ENCODE measurements at places on chromosomes 12 and 14.

GRCh38 chr14:69818758-69819191 lies 21.7 kb upstream of the SLC10A1 start:
- DNase-seq: peak; percentile 32

- no peak for DNase-seq
These were observed 157.9 kb downstream of the PELI2 start for GRCh38 chr14:56276108-56276507.

GRCh38 chr12:8088574-8088973 lies 6.5 kb downstream of the NECAP1 start:
- DNase-seq: no peak

- DNase-seq: no peak
These were observed 493.8 kb downstream of the RPS29 start for GRCh38 chr14:49092345-49092744.

- no peak for DNase-seq
These were observed 145.4 kb upstream of the BMP4 start for GRCh38 chr14:54102051-54102456.

DNA sequence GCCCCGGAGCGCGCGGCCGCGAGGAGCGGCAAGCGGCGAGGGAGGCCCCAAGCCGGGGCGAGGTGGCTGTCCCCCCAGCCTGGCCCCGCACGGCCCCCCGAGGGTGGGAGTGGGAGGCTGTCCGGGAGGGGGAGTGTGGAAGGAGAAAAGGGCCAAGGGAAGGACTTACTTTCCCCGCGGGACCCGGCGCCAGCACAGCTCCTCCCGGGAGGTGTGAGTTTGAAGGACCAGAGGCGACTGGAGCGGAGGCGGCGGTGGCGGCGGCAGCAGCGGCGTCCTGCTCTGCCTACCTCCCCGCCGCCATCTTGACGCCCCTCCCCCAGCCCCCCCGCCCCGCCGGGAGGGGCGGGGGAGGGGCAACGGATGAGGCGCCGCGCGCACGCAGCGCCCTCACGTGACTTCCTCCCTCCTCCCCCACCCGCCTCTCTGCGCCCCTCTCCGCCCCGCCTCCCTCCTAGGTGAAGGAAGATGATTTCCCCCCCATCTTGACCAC lies at the start of gene SBNO1:
Gene SBNO1 (minus strand): TSS at position 316 of the 493 bp plus-strand sequence. CDS start 14,406 bp downstream, outside the sequence.
- DNase-seq: peak; percentile 94

DNA sequence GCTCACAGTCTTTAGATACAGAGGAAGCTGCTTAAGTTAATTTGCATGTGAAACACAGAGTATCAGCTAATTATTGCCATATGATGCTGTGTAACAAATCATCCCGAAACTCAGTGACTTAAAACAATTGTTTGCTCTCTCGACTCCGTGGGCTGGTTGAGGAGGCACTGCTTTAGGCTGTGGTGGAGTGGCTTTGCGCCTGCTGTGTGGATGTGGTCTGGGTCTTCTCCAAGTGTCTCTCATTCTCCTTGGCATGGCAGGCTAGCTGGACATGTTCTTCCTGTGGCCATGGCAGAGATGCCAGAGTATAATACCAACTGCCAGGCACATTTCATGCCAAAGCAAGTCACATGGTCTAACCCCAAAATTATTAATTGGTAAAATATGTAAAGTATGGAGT lies 40.9 kb downstream of the PELI2 start:
- no peak for DNase-seq

DNA sequence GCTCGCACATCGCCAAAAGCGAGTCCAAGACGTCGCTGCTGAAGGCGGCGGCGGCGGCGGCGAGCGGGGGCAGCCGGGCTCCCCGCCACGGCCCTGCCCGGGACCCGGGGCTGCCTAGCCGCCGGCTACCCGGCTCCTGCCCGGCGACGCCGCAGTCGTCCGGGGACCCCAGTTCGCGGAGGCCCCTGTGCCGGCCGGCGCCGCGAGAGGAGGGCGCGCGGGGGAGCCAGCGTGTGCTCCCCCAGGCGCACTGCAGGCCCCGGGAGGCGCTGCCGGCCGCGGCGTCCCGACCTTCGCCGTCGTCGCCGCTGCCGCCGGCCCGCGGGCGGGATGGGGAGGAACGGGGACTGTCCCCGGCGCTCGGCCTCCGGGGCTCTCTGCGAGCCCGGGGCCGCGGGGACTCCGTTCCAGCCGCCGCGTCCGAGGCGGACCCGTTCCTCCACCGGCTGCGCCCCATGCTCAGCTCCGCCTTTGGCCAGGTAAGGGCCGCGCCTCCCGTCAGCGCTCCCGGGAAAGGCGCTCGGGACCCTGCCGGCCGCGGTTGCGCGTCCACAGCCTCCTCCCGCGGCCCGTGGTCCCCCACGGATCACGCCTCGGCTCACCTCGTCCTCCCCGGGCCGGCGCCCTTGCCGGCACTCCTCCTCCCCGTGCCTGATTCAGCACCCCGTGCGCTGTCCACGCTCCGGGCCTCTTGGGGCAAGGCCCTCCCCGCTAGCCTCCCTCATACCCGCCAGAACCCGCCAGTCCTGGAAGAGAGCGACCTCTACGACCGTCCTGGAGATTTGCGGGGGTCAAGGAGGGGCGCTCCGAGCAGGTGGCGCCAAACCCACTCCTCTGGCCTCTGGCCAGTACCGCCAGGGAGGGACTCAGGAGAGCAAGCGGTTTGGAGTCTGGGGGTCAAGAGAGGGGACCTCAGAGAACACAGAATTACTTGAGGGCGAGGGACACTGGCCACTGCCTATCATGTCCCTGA lies 721 bp downstream of the CABP1 start:
- peak; percentile 77 for DNase-seq

DNA sequence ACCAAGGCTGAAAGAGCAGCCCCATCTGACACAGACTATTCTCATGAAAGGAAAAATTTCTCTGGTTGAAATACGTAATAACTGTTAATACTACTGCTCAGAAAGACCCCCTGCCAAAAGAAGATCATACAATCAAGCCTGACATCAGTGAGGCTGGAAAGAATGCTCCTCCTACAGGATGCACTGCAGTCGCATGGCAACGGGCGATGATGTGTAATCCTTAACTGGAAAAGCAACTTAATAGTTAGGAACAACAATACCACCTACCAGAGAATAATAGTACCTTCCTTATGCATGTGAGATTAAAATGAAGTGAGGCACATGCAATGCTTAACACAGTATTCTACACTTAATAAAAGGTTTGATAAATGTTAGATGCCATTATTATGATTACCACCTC lies 1.2 kb upstream of the GOLGA5 start:
- DNase-seq: no peak

- DNase-seq: no peak
These were observed 57.9 kb downstream of the E2F7 start for GRCh38 chr12:77007476-77007875.

DNA sequence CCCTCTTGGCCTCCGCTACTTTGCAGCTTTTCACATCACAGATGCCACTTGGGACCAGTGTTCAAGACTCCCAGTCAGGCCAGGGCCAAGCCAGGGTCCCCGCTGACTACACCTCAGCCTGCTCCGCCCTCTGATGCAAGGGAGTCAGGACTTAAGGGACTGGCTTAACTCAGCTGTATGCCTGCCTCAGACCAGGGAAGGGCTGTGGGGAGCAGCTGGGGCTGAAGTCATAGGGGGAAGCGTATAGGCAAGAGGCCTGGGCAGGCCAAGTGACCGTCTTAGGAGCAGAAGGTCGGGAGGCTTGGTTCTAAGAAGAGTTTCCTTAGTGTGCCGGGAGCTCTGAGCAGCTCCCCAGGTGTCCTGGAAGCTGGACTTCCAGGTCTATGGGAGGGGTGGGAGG lies 21.9 kb downstream of the KDM2B start:
- DNase-seq: no peak

DNA sequence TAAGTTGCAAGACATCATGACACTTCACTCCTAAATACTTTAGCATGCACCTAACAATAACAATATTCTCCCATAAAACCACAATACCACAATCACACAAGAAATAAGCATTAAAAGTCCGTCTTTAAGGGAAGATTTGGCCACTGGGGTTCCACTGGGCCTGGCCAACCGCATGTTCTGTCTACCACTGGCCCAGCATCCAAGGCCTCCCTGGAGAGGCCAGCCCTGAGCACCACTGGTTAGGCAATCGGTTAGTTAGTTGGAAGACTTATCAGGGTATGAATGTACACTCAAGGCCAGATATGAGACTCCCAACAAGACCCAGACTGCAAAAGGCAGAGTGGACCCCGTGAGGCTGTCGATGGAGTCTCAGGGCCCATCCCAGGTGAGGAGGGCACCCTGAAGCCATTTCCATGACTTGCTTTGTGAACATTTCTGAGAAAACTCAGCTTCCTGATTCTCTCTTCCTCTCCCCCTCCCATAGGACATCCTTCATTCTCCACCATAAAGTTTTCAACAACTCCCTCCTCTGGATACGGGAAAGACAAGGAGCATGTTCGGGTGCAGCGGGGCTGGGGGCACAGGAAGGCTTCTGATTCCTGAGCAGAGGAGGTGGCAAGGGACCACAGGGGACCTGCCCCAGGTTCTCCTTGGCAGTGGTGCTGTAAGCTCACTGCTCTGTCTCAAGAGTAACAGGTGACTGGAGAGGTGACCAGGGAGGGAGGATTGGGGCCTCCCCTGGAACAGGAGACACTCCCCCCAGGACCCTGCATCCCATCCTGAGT lies 5.9 kb downstream of the PXN start:
- peak; percentile 58 for DNase-seq

- DNase-seq: no peak
These were observed 23.8 kb upstream of the STK38L start for GRCh38 chr12:27220055-27220987.

- no peak for DNase-seq
These were observed 109.1 kb downstream of the DYRK2 start for GRCh38 chr12:67757651-67758050.

DNA sequence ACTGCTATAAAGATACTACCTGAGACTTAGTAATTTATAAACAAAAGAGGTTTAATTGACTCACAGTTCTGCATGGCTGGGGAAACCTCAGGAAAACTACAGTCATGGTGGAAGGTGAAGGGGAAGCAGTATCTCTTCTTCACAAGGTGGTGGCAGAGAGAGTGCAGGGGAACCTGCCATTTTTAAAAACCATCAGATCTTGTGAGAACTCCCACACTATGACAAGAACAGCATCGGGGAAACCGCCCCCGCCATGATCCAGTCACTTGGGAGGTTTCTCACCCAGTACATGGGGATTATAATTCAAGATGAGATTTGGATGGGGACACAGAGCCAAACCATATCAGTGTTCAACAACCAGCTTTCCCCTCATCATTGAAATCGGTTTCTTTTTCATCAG lies 49.9 kb downstream of the AEBP2 start:
- no peak for DNase-seq
